Glutamatergic neuron (in vitro differentiated cells): ENCODE measurements at places on chromosomes 16 and 17. TPM values are rescaled to one million over a fixed set of nuclear protein-coding genes. Genes with fewer than 3 reads are reported as not detected.

DNA sequence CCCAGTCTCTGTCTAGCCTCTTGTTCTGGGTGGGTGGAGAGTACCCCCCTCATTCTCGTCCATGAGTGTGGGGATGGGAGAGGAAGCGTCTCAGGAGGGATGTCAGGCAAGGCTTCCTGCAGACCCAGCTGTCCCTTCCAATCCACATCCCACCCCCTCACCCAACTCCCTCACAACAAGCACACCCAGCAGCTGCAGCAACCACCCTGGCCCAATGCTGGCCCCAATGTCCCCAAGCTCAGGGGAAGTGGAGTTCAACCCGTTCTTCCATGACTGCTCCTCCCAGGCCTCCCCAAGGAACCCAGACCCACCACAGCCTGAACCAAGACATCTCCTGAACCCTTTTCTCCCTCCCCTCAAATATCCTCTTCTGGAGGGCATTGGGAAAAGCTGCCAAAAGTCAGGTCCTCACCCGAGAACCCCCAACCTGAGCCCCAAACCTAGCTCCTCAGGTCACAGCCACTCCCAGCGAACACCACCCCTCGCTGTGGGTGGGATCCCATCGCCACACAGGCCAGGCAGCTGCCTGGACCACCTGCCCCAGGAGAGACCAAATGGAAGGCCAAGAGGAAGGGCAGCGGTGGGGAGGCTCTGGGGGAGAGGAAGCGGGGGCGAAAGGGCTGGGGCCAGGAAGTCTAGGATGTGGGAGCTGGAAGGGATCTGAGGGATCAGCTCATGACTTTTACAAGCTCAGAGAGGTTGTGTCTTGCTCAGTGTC is 47.6 kb downstream of the FZD2 start:
- DNase-seq = no peak

The SNAI3 gene
- not detected for total RNA-seq

The DNAH2 gene
- total RNA-seq = 0.07 TPM

The CDK5R1 gene
- total RNA-seq = 73.9 TPM

- no peak for DNase-seq
Measured at GRCh38 chr16:46788891-46789474, 40.8 kb upstream of the MYLK3 start.

DNA sequence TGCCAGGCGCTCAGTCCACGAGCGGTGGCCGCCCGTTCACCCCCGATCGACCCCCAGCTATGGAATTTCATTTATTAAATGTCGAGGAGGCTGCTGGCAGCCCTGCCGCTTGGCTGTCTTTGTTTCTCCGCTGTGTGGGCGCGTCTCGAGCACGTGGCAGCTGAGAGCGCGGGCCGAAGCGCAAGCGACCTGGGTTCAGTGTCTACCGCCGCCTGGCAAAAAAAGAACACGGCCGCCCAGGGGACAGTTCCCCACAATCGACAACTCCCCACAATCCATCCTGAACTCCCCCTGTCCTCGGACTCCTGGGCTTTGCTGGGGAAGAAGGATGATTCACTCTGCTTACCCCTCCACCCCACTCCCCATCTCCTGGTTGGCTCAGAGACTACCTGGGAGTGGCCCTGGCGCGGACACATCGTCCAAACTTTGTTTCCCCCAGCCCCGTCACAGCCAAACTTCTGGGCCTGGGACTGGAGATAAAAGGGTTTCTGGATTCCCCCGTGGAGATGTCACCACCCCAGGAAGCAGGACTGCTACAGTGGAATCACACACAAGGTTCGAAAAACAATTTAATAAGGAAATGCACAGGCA is 1.7 kb upstream of the ANKRD13B start:
- DNase-seq = no peak

DNA sequence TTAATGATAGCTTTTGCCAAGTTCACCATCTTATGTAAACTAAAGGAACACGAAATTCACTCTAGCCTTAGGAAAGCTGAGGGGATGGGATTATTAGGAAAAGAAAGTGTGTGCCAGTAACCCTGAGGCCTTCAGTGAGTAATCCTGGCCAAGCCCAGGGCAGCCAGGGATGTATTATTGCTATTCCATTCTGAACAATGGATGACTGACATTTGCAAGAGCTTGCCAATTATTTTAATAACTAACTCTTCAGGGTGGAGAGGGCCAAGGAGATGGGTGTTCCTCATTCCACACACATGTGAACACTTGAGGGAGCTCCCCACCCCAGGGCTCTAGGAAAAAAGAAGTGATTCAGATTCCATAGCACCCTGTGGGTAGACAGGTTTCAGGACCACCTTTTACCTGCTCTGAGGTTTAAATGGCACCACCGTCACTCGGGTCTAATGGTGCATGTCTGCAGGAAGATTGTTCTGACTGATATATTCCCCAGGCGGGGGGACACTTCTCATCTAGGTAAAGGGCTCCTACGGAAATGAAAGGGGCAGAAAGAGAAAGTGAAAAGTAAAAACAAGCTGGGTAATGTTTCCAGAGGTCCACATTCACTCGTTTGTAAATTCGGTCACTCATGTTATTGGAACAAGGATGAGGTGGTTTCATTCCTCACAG is 41.5 kb downstream of the TK2 start:
- DNase-seq = no peak

- DNase-seq = peak; percentile 80
Measured at GRCh38 chr16:3983081-3983520, 102.6 kb upstream of the CREBBP start.

DNA sequence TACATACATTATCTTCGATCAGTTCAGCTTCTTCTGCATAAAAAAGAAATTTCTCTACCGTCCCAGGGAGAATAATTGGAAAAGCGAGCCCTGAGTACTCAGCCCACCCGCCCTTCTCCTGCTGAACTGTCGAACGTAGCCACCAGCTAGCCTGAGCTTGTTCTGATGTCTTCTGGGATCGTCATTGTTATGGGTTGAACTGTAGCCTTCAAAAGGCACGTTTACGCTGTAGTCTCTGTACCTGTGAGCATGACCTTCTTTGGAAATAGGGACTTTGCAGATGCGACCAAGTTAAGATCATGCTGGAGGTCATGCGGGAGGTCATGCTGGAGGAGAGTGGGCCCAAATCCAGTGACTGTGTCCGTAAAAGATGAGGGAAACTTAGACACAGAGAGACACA is 86.2 kb downstream of the CMIP start:
- no peak for DNase-seq

The ENPP7 gene
- total RNA-seq = not detected

DNA sequence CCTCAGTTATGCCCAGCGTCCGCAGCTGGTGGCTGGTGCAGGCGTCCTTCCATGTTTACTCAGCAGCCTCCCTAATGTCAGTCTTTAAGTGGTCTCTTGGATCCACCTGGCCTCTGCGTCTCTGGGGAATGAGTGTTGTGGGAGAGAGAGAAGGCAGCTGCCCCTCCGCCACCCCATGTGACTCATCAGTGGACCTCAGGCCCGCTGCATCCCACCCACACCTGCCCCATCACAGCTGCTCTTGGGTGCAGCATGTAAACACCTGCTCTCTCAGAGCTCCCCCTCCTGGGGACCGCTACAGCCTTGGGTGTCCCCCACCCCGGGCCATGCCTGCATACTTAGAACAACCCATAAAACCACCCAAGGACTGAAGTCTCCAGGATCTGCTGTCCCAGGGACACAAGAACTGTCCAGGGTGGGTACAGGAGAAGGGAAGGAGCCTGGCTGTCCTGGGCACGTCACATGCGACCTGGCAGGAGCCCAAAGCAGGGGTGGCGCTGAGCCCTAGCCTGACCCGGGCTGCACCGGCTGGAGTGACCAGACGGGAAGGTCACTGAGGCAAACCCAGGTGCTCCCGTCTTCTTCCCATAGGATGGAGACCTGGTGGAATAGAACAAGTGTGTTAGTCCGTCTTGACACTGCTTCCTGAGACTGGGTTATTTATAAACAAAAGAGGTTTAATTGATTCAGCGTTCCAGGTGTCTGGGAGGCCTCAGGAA is 4.2 kb downstream of the C16orf90 start:
- peak; percentile 62 for DNase-seq

GRCh38 chr17:82836823-82837357 is 2.9 kb downstream of the ZNF750 start:
- DNase-seq = no peak

- no peak for DNase-seq
Measured at GRCh38 chr17:78546476-78546875, 30.7 kb downstream of the DNAH17 start.

DNA sequence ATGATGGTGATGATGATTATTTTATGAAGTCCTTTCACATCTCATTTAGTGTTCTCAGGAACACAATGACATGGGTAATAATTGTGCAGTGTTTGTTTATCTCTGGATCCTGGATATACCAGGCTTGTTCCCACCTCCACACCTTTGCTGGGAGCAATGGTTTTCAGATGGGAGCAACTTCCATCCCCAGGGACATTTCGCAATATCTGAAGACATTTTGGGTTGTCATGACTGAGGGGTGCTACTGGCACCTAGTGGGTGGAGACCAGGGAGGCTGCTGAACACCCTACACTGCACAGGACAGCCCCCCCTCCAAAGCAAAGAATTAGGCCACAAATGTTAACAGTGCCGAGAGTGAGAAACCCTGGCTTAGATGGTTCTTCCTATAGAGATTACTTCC is 13.5 kb upstream of the SALL1 start:
- no peak for DNase-seq

- DNase-seq = no peak
Measured at GRCh38 chr16:81830845-81831540, 51.9 kb downstream of the PLCG2 start.

DNA sequence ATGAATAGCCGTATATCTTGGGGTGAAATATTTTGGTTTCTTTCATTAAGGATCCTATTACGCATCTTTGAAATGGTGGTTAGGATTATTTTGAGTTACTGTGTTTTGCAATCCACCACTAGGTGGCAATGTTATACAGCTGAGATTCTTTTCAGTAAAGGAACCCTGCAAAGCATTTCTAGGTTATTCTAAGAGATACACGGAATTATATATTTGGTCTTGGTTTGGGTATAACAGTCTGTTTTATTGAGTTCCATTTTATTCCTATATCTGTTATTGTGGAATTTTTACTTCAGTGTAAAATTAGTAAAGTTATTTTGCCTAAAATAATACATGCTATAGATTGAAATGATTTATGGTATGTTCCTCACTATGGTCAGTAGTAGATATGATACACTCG is 62.9 kb upstream of the CPHXL start:
- DNase-seq = no peak

GRCh38 chr16:87140211-87141200 is 176.7 kb downstream of the C16orf95 start:
- no peak for DNase-seq

- DNase-seq = peak; percentile 66
Measured at GRCh38 chr17:52383493-52384100, 225.1 kb upstream of the CA10 start.

DNA sequence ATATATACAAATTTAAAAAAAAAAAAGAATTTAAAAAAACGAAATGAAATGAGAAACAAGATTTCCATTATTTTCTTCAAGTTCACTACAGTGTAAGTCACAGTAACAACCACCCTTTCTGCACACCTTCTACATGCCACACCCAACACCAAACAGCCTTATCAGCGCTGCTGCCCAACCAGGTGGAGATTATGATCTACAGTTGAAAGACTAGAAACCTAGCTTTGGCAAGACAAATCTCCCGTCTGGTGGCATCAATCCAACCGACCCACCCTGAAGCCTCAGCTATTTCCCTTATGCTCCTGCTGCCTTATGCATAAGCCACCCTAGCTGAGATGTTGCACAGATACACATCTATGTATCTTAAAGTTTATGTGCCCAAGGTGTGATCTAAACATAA is 60.8 kb downstream of the PARN start:
- DNase-seq = no peak

The ST6GALNAC2 gene
- total RNA-seq = 0.32 TPM

GRCh38 chr17:29625037-29625750 is 2.5 kb upstream of the CORO6 start:
- no peak for DNase-seq

The HBM gene
- total RNA-seq = not detected

DNA sequence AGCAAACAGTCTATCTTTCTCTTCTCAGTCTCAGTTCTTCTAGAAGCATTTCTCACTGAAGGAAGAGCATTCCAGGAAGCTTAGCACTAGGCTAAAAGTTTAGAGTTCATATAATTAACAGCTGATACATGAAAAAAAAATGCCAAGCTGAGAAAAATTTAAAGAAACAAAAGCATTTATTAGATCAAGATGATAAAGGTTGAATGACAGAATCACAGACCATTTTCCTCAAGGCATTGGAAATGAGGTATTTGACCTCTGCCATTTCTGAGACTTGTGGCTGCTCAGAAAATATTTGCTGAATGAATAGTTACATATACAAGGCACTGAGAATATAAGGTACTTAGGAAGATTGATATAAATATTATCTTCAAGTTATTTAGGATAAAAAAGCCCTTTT is 901.6 kb upstream of the GOT2 start:
- DNase-seq = no peak

- DNase-seq = no peak
Measured at GRCh38 chr16:57589374-57589773, 39.1 kb upstream of the ADGRG1 start.

The GUCY2D gene
- total RNA-seq = not detected

The TMEM204 gene
- total RNA-seq = 0.22 TPM

DNA sequence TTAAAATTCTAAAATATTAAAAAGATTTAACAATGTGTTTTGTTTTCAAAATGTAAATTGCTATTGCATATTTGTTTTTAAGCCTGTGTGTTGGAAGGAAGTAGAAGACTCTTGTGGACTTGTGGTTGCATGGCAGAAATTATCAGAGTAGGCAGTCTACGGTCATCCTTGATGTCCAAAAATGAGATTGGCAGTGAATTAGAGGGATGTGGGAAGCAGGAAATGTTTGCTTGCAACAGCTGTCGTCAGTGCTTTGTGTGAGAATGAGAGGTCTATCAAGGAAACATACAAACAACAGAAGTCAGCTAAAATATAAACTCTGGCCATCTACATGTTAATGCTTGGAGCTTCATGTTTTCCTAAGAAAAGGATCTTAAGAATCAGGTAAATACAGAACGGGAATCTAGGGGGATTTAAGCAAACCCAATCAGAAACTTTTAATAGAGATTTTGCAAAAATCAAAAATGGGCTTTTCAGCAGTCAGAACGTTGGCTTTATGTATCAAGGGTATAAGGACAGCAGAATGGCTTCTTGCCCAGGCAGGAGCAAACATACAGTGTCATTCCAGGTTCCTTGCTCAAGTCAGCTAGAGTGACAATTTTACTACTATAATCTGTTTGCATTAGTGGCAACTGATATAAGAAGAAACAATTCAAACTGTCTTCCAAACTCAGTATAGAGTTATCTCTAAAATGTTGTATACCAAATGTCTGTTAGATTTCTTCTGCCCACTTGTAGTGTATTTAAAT is 196.7 kb downstream of the CYB561 start:
- DNase-seq = no peak

GRCh38 chr17:68576811-68577496 is 24.2 kb downstream of the FAM20A start:
- DNase-seq = no peak

- DNase-seq = no peak
Measured at GRCh38 chr17:77890771-77891170, 67.7 kb upstream of the TNRC6C start.

- peak; percentile 49 for DNase-seq
Measured at GRCh38 chr17:82315703-82316358, 1.6 kb downstream of the CD7 start.

DNA sequence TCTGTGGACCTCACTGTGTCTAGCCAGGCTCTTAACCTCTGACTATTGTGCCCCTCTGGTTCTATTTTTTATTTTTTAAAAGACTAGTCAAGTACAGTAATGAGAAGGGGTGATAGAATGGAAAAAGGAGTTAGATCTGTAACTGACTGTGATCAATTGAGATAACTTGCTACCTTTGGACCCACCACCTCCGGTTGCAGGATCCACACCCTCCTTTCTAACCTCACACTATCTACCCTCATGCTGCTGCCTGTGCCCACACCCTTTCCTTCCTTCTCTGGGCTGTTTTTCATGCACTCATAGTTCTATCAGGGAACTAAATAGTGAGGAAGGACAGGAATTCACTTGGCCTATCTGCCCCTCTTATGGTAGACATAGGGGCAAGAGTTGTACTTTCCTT is 172.3 kb downstream of the KATNIP start:
- DNase-seq = no peak
